ENCODE measurements at places on chromosomes 16 and 17.

DNA sequence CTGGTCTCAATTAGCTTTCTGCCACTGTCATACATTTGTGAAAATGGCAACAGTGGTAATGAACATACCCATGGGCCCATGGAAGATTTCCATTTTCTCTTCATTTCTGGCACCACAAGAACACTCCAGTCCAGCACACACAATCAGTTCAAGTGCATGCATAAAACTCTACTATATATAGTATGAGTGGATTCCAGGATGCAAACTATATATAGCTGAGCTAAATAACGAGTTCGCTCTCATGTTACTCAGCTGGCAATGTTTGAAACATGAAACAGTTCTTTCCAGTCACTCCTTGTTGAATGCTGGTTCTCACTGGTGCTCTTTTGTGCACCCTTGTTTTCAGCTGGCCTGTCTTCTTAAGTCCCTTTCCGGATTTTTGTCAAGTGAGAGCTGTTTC, 75.2 kb upstream of the DHX40 start:
- DNase-seq = no peak

DNA sequence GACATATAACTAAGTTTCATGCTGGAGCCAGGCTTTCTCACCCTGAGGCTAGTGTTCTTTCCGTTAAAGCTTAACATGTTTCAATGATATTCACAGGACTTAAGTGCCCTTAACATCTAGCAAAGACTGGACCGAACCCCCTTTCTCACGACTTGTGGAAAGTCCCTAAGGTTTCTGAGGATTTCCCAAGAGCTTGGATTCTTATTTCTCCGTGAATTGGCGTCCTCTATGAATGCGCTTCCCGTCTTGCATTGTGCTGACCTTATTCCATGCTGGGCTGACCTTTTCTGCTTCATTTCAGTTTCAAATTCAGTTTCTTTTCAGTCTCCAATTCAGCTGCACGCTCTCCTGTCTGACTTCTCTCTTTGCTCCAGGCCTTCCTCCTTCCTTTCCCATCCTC, 206.4 kb downstream of the HS3ST3A1 start:
- no peak for DNase-seq

- no peak for DNase-seq
These were observed 114.0 kb downstream of the USP31 start for GRCh38 chr16:23035240-23035639.

DNA sequence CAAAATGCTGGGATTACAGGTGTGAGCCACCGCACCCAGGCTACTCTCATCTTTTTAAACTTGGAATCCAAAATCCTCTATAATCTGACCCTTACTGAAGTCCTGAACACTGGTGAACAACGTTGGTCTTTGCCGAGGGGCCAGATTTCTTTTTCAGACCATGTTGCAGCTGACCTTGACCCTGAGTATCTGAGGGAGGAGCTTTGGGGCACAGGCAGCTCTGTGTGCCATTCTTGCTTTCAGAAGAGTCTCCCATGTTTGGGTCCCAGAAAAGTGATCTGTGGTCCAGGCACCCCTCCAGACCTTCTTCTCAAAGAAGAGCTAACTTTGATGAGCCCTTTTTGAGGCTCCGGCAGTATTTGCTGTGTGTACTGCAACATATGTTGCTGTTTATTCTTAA, 50.4 kb downstream of the CENPV start:
- DNase-seq = no peak

DNA sequence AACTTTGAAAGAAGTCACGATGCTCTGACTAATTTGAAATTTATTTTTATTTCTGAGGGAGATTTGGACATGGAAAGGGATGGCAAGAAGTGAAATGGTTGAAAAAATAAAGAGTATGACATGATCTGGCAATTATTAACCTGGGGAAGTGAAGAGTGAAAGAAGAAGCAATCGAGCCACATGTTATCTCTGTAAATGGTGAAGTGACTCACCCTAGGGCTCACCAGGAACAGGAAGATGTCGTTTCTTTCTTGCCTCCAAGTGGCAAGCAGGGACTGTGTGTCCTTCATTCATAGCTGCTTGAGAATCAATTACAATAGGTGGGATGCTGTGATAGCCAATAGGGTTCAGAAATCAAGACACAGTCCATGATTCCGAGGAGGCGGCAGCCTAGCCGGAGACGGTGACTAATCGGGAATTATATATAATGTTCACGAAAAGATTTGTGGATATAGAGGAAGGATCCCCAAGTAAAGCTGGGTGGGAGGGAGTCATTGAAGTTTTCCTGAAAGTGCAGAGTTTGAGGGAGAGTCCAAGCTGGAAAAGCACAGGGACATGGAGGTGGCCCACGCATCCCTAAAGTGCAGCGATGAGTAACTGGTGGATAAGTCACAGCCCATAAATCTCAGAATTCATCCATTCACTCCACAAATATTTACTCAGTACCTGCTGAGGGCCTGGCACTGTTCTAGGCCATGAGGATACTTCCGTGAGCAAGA, 18.2 kb upstream of the KRT20 start:
- peak; percentile 28 for DNase-seq

- no peak for DNase-seq
These were observed 147.8 kb downstream of the MSI2 start for GRCh38 chr17:57404073-57404472.

DNA sequence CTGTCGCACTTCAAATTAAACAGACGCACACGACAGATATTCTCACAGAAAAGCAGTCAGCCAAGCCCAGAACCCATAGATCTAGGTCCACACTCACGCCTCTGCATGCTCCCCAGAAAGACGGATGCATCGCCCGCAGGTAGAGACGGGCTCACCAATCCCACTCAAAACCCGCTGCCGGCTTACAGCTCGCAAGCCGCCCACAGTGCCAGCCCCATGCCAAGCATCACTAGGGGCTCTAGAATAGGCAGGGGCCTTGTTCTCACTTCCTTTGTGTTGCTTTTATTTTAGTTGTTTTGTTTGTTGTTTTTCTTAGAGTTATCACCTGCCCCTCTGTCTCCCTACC, 336 bp upstream of the BMERB1 start:
- no peak for DNase-seq
